Right ventricle myocardium inferior (tissue), 1 donor: ENCODE measurements at places on chromosomes 3 and 15. TPM values are rescaled to one million over a fixed set of nuclear protein-coding genes. Genes with fewer than 3 reads are reported as not detected.

- DNase-seq: no peak
Observed at GRCh38 chr15:28111543-28111942, 12.4 kb upstream of the OCA2 start.

FAM131A gene
- total RNA-seq: 33.4 TPM

DUOXA2 gene
- not detected for total RNA-seq

- DNase-seq: no peak
Observed at GRCh38 chr15:67585681-67586080, 43.2 kb downstream of the MAP2K5 start.
